ENCODE measurements at places on chromosomes 5 and 9. TPM values are rescaled to one million over a fixed set of nuclear protein-coding genes. Genes with fewer than 3 reads are reported as not detected.
A peak's percentile ranks its signal among the peaks of the same experiment; 100 is the strongest.

- DNase-seq, result no peak
- peak overlapping the region; percentile 98 for H3K27ac ChIP-seq
- peaks cover 43% of the 10 kb centered on the region for H3K4me1 ChIP-seq
- peak overlapping the region; percentile 86 for H3K4me3 ChIP-seq
- H3K27me3 ChIP-seq, result no peaks in the 10 kb centered on the region
Measured at GRCh38 chr5:115544043-115544435, 536 bp downstream of the FEM1C start.

FBN2 gene
- not detected for total RNA-seq

GRCh38 chr9:21491756-21492155 lies 9.6 kb upstream of the IFNE start:
- H3K27ac ChIP-seq, result no peak overlapping the region
- no peak overlapping the region for H3K4me3 ChIP-seq
- no peaks in the 10 kb centered on the region for H3K36me3 ChIP-seq
- DNase-seq, result no peak

DNA sequence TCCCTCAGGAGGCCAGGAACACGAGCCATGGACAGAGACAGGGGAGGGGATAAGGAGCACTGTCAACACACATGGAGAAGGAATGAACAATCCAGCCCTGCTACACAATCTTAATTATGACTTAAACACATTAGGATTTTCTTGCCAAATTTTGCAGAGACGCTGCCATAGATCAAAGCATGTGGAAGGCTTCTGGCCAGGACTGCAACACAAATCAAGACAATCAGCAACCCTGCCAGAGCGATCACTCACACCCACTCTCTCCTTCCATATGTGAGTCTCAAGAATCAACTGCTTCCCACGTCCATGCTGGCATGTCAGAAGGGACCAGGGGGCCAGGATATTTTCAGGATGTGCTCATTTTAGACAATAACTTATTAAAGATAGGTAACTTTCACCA lies 85.6 kb downstream of the ROR2 start:
- H3K36me3 ChIP-seq, result no peaks in the 10 kb centered on the region
- no peak overlapping the region for H3K4me3 ChIP-seq
- no peaks in the 10 kb centered on the region for H3K4me1 ChIP-seq
- no peak overlapping the region for H3K27ac ChIP-seq

DNA sequence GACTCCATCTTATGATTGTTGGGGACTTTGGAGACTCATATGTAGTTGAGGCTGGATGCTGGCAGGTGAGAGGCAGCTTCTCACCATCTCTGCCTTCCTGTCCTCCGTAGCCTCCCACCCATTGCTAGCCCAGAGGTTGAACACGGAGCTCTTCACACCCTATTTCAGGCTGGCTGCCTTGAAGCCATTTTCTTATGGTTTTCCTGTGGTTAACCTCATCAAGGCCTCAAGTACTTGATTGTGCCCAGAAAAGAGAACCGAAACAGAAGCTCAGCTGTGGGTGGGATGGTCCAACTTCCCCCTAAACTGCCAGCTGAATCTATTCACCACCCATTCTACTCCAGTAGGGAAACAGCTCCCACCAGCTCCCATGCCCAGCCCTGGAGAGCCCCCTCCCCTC lies 102.9 kb downstream of the LIFR start:
- H3K4me1 ChIP-seq, result peaks cover 23% of the 10 kb centered on the region
- no peak overlapping the region for H3K4me3 ChIP-seq
- peak; percentile 67 for DNase-seq
- H3K27ac ChIP-seq, result no peak overlapping the region
- no peaks in the 10 kb centered on the region for H3K36me3 ChIP-seq

GPX8 gene
- not detected for total RNA-seq

GRCh38 chr5:168401880-168402279 lies 84.4 kb upstream of the RARS1 start:
- H3K27ac ChIP-seq, result no peak overlapping the region
- H3K4me3 ChIP-seq, result no peak overlapping the region
- no peak for DNase-seq

GRCh38 chr9:18622186-18622836 lies 148.4 kb downstream of the ADAMTSL1 start:
- no peaks in the 10 kb centered on the region for H3K4me1 ChIP-seq
- H3K27ac ChIP-seq, result no peak overlapping the region
- H3K4me3 ChIP-seq, result no peak overlapping the region
- no peaks in the 10 kb centered on the region for H3K27me3 ChIP-seq
- DNase-seq, result no peak

GRCh38 chr5:53825016-53825415 lies 264.6 kb downstream of the NDUFS4 start:
- no peaks in the 10 kb centered on the region for H3K4me1 ChIP-seq
- H3K27me3 ChIP-seq, result no peaks in the 10 kb centered on the region
- H3K4me3 ChIP-seq, result no peak overlapping the region
- no peaks in the 10 kb centered on the region for H3K36me3 ChIP-seq
- no peak overlapping the region for H3K27ac ChIP-seq

DNA sequence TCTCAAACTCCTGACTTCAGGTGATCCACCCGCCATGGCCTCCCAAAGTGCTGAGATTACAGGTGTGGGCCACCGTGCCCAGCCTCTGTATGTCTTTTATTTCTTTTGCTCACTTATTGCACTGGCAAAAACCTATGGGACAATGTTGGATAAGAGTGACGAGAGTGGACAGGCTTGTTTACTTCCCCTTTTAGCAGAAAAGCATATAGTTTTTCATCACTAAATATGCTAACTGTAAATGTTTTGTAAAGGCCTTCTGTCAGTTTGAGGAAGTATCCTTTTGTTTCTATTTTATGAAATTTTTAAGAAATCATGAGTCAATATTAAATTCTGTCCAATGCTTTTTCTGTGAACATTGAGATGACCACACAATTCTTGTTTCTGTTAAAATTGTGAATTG lies 103.3 kb downstream of the AUH start:
- no peak overlapping the region for H3K4me3 ChIP-seq
- no peak for DNase-seq
- no peak overlapping the region for H3K27ac ChIP-seq
- H3K36me3 ChIP-seq, result no peaks in the 10 kb centered on the region

DNA sequence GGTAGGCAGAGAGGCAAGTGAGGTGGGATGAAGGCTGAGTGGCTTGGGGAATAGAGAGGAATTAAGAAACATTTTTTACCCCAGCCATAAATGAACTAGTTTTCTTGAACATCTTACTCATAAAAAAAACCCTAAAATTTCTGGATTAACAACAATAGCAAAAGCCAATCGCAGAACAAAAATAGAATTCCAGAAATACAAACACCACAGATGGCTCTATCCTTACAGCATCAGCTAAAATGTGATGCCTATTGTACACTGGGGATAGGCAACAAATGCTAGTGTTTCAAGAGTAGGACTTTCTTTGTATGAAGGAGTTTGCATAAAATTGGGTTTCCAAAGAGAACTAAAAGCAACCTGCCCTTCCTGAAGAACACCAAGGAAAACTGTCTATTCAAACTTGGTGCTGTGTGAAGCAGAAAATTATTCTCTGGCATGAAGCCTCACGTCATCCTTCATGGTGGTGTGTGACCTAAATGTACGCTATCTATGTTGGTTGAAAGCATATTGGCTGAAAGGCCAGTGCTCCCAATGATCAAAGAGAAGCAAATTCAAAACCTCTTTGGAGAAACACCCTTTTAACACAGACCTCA lies 82.9 kb downstream of the JAKMIP2 start:
- H3K36me3 ChIP-seq, result no peaks in the 10 kb centered on the region
- H3K27ac ChIP-seq, result no peak overlapping the region
- H3K4me3 ChIP-seq, result no peak overlapping the region
- DNase-seq, result no peak

All from B cell (primary cell).